ENCODE measurements at places on chromosomes 16 and 17. TPM values are rescaled to one million over a fixed set of nuclear protein-coding genes. Genes with fewer than 3 reads are reported as not detected.

PDILT gene
- total RNA-seq = not detected

TBC1D3B gene
- total RNA-seq = not detected

KRTAP4-4 gene
- total RNA-seq = not detected

LRRC46 gene
- total RNA-seq = not detected

TBC1D16 gene
- total RNA-seq = 9.6 TPM

MAZ gene
- total RNA-seq = 478 TPM

ETV4 gene
- 31.5 TPM for total RNA-seq

DPEP3 gene
- total RNA-seq = not detected

MPO gene
- not detected for total RNA-seq

CYTH1 gene
- 21.7 TPM for total RNA-seq

VPS9D1 gene
- 7.6 TPM for total RNA-seq

SDR42E2 gene
- not detected for total RNA-seq

TNFRSF17 gene
- total RNA-seq = not detected

SNAI3 gene
- 0.88 TPM for total RNA-seq

MMD gene
- total RNA-seq = 5.5 TPM

NLE1 gene
- total RNA-seq = 29.7 TPM

CDH11 gene
- total RNA-seq = not detected

MT4 gene
- total RNA-seq = not detected

Measured in G401 (cell line).